Stimulated activated CD4-positive, alpha-beta T cell treated with anti-CD3 and anti-CD28 coated beads, Interleukin-1b, Interleukin-23, amount 100 ng/mL, for 24 hours (primary cell): ENCODE measurements at places on chromosomes 12 and 14.

- no peak for DNase-seq
Measured at GRCh38 chr12:12718853-12719252, 1.7 kb downstream of the CDKN1B start.

DNA sequence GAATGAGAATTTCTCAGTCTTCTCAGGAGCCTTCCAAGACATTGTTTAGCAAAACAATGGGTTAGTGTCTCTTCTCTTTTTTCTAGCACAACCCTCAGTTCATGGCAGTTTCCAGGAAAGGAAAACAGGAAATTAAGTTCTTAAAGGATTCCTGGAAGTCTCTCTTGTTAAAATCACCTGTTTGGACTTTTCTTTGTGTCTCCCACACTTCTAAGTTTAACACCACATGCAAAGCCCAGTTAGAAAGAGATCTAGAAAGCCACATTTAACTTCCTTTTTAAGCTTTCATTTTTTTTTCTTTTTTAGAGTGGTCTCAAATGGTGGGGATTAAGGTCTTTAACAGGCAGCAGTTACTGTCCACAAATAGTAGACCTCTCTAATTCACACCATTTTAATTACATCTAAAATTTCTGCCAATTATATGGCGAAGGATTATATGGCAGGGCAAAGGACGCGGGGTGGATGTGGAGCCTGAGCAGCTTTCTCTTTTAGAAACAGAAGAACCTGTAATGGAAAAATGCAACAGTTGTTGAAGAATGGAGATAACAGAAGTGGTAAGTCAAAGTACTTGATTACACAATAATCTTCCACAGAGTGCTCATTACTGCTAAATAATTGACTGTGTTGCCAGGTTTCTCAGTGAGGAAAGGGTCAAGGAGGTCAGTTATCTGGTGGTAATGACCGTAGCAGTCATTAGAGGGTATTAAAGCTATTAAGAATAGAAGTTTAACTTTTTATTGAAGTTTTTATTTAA lies 298.6 kb downstream of the AKAP6 start:
- DNase-seq: no peak

DNA sequence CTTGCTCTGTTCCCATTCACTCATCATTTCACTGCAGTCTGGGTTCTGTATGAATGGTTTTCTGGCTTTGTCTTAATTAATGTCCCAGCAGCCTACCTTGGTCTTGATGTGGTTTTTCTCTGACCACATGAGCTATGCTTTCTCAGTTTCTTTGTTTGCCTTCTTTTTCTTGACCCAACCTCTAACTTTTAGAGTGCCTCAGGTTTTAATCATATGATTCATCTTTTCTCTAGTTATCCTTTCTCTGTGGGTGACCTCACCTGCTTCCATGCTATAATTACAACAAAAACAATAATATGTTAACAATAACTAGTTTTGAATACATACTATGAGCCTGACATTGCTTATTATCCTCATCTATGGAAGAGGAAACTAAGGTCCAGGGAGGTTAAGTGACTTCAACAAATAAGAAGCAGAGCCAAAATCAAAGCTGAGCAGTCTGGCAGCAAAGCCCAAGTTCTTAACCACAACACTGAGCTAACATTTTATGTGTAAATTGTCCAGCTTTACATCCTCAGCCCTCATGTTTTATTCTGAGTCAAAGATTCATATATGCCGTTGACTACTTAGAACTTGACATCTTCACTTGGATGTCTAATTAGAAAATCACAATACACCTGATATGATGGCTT lies 4.7 kb upstream of the EPYC start:
- DNase-seq: no peak

GRCh38 chr12:112887550-112887949 lies 19.2 kb upstream of the OAS1 start:
- DNase-seq: no peak
